ENCODE measurements at places on chromosomes 3 and 15.

GRCh38 chr15:60592371-60593169, 113.6 kb upstream of the ICE2 start:
- peak; percentile 71 for DNase-seq

- DNase-seq: no peak
Observed at GRCh38 chr3:158912621-158913020, 110.8 kb downstream of the MFSD1 start.

GRCh38 chr15:58222679-58223078, 84.5 kb downstream of the AQP9 start:
- no peak for DNase-seq

DNA sequence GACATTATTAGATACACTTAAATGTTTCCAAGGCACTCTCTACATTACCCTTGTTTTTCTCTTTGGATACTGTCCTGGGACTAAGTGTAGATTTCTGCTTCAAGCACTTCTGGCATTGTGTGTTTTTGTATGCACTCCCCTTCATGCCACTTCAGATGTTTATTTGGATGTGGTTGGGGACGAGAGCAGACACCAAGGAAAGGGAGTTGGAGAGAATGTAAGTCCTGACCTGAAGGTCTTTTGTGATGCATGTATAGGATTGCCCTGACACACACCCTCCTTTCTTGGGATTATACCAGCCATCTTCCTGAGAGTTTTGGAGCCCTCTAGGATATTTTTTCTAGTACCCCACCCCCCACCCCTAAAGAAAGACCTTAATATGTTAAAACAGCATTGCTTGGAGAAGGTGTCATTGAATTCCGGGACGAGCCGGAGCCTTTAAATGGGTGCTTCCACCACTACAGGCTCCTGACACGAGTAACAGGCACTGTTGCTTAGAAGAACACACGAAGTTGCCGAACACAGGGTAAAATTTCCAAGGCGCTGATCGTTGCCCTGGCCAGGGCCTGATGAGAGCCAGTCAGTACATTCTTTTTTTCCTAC, 22.7 kb downstream of the PSMD6 start:
- no peak for DNase-seq

- no peak for DNase-seq
Observed at GRCh38 chr3:168531116-168531515, 435.4 kb upstream of the GOLIM4 start.

Data from activated T-cell treated with anti-CD3 and anti-CD28 coated beads for 4 hours (primary cell).